Ureter (tissue), 1 donor: ENCODE measurements at places on chromosomes 11 and 22. TPM values are rescaled to one million over a fixed set of nuclear protein-coding genes. Genes with fewer than 3 reads are reported as not detected.

SNX32 gene
- total RNA-seq = 2.6 TPM

GRCh38 chr11:5242208-5242607, 7.4 kb downstream of the HBG1 start:
- no peak for DNase-seq

NPTXR gene
- 27.0 TPM for total RNA-seq

DNA sequence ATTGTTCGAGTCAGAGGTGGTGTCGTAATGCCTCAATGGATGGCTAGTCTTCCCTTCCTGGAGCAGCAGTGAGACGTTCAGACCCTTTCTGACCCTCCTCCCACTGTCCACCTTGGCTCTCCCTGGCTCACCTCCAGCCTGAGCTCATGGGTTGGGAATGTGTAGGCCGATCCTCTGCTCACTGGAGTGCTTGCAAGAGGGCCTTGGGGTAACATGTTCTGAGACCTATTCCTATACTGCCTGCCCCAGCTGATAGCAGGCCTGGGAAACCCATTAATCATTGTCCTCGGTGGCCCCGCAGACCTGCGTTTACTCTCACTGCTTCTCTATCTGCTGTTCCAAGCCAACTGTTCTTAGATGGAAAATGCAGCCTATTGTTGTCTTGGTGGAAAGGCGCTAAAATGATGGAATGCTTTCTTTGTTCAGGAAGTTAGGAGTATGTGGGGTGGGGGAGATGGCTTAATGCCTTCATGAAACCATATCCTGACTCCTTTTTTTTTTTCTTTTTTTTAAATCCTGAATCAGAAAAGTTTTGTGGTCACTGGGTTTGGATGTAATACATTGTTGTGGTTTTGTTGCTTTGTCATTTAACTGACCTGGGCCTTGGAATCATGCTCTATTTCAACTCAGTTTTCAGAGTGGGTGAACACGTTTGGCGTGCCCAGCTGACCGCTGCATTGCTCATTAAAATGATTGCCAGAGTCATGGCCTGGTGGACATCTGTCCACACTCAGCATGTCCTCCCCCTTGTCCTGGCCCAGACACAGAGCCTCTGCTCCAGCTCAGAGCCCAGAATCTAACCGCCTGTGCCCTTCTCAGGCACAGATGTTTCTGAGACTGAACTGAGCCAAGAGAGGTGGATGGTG, 72.5 kb downstream of the MICAL2 start:
- no peak for DNase-seq

GRCh38 chr11:41309716-41310115, 149.7 kb downstream of the LRRC4C start:
- no peak for DNase-seq

USH1C gene
- 14.3 TPM for total RNA-seq

GRCh38 chr11:80007616-80008015, 566.8 kb upstream of the TENM4 start:
- no peak for DNase-seq

GRCh38 chr22:46748206-46748907, 10.3 kb upstream of the CERK start:
- DNase-seq = no peak

SMCO4 gene
- 13.9 TPM for total RNA-seq

OTOG gene
- 0.31 TPM for total RNA-seq

DNA sequence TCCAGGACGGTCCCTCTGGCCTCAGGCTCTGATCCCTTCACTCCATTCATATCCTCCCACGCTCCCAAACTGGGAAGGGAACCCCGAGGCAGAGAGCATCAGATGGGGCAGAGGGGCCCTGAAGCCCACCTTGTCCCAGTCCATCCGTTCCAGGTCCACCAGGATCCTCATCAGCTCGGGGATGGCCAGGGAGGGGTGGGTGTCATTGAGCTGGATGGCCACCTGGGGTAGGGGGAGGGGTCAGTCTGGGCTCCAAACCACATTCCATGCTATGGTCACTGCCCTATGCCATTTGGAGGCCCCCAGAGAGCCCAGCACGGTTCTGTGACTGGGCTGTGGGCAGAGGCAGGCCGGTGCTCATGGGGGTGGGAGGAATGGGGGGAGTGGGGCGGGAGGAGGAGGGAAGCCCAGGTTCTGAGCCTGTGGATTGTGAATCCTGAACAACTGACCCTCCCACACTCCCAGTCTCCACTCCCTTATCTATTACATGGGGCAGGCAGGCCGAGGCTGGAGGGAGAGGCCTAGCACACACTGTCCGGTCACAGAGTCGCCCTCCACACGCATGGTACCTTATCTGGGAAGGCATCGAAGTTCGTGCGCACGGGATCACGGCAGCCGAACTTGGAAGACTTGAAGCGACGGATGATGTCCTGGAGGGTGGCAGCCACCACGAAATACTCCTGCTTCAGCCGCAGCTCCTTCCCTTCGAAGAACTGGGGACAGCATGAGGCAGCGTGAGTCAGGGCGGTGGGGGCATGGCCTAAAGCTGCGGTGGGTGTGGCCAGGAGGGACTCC, 5.5 kb downstream of the PYGM start:
- DNase-seq = no peak

DNA sequence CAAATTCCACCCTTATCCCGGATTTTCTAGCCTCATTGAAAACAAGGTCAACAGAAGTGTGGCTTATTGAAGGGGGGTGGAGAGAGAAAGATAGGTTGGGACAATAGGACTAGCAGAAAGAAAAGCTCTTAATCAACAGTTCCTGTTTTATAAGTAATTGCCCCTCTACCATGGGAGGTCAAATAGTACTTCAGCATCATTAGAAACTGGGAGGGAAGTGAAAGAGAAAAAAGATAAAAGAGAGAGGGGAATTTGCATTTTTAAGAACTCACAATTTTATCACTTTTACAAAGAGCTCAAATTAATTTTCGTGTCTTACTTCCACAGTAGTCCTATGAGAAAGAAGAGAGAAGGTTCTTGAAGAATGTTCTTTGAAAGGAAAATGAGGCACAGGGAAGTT, 89.2 kb downstream of the AMOTL1 start:
- no peak for DNase-seq

- peak; percentile 53 for DNase-seq
Observed at GRCh38 chr11:78564490-78565467, 9.9 kb downstream of the NARS2 start.

DNA sequence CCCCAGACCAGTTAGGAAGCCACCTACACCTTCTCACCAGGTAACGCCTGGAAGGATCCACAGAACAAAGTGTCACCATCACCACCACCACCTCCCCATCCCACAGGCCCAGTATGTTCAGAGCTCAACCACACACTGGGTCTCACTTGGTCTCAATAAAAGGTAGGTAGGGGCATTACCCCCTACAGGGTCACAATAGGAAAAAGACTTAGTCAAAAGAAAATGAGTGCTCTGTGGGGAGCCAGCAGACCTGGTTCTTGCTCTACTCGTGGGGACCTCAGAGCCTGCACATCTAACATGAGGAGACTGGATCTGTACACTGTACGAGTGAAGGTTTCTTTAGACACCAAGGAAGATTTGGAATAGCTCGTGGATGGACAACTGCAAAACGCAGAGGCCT, 49.3 kb downstream of the HIRA start:
- DNase-seq = no peak

DNA sequence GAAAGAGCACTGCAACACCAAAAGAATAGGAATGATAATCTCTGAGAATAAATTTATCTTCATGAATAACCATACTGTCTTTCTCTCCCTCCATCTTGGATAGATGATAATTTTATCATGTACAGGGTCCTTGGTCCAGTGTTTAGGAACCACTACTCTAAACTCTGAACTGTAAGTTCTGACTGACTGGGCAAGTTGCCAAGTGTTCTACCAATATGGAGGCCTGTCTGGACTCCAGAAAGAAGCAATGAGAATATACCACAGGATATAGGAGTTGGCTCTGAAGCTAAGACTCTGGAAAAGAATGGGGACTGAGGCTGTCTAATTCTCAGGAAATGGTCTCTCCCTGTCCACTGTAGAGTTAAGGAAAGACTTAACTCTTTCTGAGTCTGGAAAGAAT, 1.5 kb downstream of the FHIP1B start:
- DNase-seq = no peak

DNA sequence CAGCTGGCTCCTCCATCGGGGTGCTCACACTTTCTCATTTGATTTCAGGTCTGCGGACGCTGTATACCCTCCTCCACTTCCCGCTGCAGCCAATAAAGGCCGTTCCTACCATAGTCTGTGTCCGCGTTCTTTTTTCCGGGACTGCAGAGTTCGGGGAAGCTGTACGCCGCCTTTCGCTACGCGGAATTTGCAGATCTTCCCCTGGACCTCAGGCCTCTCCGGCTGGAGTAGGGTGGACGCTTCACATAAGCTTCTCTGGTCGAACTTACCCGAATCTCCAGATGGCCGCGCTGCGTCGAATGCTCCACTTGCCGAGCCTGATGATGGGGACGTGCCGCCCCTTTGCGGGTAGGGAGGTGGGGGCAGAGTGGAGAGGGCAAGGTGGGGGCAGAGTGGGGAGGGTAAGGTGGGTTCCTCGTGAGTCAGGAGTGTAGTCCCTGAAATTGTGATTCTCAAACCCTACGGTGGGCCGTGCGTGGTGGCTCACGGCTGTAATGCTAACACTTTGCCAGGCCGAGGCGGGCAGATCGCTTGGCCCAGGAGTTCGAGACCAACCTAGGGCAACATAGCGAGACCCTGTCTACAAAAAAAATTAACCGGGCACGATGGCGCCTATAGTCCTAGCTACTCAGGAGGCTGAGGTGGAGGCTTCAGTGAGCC, 617 bp downstream of the CSKMT start:
- peak; percentile 67 for DNase-seq

- DNase-seq = no peak
Observed at GRCh38 chr11:5224538-5225479, 2.1 kb downstream of the HBB start.

DNA sequence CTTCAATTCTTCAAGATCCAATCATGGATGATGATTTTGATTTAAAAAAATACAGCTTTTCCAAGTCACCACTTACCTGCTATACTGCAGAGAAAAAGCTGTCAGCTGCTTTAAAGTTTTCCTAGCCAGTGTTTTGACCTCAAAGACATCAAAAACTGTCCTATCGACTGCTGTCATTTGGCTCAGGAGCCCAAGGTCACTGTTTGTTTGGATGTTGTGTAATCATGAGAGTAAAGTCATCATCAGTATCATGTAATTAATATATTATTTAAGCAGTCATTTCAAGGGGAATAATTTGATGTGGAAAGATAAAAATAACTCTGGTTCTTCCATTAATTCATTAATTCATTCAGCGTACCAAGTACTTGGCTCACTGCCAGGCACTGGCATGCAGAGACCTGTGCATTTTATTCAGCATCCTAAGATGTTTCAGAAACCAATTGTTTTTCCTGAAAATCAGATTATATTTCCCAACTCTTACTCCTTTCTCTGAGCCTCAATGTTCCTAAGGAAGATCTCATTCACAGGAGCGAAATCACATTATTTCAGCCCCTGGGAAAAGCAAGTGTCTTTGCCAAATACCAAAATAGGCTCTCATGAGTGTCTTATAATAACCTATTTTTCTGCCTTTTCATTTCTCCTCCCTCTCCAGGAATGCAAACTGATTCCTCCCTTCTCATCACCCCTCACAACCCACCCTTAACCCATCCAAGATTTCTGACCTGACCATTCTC, 59.9 kb downstream of the SLC1A2 start:
- no peak for DNase-seq

DNA sequence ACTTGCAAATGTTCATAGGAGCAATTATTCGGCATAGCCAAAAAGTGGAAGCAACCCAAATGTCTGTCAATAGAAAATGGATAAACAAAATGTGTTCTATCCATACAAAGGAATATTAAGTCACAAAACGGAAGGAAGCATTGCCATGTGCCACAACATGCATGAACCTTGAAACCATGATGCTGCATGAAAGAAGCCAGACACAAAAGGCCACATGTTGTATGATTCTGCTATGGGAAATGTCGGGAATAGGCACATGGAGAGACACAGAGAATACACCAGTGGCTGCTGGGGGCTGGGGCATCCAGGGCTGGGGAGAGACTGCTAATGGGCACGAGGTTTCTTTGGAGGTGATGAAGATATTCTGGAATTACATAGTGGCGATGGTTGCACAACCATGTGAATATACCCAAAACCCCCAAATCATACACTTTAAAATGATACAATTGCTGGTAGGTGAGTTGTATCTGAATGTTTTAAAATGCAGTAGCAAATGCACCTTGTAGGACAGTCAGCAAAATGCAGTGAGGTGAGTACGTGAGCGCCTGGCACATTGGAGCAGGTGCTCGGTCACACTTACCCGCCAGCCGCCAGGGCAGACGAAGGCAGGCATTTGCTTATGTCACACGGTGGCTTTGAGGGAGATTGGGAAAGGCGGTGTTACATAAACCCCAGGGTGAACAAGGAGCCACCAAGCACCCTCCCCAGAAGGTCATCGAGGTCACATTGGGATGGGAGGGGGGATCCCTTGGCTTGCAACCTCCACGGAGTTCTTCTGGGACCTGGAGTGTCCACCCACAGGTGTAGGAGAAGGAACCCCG, 6.3 kb upstream of the OSM start:
- no peak for DNase-seq

GRCh38 chr11:62399878-62400266, 19.0 kb upstream of the SCGB1A1 start:
- DNase-seq = no peak

GRCh38 chr11:46728659-46729040, 9.6 kb downstream of the F2 start:
- no peak for DNase-seq

GRCh38 chr22:19011075-19011474, 75.0 kb upstream of the PRODH start:
- DNase-seq = no peak

P2RX6 gene
- 5.7 TPM for total RNA-seq

DNA sequence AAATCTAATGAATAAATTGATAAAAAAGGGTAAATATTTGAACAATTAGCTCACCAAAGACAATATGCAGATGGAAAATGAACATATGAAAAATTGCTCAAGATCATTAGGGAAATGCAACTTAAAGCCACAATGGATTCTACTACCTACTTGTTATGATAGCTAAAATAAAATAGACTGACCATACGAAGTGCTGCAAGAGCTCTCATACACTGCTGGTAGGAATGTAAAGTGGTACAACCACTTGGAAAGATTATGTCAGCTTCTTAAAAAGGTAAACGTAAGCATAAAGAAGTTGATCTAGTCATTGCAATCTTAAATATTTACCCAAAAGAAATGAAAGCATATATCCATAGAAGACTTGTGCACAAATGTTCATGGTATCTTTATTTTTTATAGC, 504.2 kb upstream of the ARHGAP42 start:
- DNase-seq = no peak
